Mesenteric fat pad (tissue), 1 donor: ENCODE measurements at places on chromosomes 11 and 22. TPM values are rescaled to one million over a fixed set of nuclear protein-coding genes. Genes with fewer than 3 reads are reported as not detected.

DNA sequence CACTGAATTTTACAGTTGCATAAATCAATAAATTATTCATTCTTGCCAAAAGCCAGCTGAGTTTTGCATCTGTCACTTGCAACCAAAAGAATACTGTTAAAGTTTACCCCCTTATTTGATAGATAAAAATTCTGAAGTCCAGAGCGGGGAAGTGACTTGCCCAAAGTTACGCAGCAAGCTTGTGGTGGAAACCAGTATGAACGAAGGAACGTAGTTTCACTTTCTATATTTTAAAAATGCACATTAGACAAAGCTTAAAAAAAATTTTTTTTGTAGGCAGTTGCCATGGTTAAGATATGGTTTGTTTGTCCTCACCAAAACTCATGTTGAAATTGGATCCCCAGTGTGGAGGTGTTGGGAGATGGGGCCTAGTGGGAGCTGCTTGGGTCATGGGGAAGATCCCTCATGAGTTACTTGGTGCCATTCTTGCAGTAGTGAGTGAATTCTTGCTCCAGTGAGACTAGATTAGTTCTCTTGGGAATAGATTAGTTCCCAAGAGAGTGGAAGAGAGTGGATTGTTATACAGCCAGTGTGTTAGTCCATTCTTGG, 46.3 kb upstream of the SEZ6L start:
- no peak for DNase-seq

DNA sequence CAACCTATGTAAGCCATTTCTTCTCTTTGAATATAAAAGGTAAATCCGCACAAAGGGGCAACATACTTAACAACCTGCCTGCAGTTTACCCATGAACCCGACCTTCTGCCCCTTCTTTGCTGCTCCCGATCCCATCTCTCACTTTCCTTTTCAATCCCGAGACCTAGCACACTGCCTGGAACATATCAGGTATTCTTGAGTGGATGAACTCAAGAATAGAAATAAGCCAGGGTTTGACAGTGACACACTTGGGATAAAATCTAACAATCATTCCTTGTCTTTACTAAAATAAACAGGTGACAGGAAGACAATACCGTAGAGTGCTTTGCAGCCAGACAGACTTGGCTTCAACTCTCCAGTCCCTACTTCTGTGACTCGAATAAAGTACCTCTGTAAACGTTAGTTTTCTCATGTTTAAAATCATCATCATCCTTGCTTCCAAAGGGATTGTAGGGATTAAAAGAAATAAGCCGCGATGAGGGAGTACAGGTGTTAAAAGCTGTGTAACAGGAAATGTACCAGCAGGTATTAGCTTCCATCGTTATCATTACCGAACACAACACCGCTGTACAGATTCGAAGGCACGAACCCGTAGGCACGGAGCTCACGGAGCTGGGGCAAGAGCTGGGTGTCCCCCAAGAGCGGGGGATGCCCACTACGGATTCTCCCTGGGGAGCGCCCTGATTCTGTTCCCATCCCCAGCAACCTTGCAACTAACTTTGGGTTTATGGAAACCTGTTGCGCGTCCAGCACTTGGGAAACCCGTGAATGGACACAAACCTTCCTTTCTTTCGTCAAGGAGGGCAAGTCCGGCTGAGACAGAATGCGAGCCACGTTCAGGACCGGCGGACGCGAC, 720 bp downstream of the UFD1 start:
- DNase-seq: no peak

DNA sequence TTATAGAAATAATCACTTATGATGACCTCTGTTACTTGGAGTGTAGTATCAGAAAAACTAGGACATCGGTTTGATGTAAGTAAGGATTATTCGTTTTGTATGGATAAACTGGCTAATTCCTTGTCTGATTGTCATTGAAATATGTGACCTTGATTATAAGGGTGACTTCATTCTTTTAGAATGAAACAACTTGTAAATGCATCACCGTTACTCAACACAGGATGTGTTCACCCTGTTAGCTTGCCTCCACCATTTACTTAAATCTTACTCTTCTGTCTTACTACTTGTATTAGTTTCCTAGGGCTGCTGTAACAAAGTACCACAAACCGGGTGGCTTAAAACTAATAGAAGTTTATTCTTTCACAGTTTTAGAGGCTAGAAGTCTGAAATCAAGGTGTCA, 7.9 kb downstream of the SFI1 start:
- DNase-seq: no peak

- DNase-seq: no peak
Observed at GRCh38 chr22:22371031-22371541, 126.5 kb downstream of the VPREB1 start.

DNA sequence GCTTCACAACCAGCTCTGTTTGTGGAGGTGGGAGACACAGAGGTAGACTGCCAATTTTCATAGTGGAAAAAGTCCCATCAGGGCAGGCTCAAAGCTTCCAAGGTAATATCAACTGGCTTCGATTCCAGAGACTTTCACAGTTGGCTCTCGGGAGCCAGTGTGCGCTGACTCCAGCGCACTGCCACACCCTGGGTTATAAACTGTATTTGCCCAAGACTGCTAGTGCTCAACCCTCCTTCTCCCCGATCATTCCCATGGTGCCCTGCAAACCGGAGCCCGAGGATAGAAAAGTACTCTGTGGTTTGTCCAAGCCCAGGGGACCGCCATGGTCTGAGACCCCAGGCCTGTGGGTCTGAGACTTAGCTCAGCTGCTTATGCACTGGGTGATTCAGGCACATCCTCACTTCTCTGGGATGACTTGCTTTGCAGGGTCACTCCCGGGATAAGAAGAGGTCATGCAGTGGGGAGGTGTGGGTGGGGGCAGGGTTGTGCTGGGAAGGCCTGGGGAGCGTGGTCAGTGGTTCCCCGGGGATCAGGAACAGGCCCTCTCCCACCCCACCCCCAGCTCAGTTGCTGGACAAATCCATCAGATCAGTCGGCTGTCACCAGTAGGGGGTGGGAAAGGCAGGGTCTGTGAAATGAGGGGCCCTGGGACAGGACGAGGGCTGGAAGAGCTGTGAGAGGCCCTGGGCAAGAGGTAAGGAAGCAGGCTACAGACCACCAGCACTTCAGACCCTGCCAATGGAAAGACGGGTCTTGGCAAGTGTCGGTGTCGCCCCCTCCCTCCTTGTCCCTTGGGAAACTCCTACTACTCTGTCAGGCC, 26.7 kb upstream of the PICK1 start:
- no peak for DNase-seq

DNA sequence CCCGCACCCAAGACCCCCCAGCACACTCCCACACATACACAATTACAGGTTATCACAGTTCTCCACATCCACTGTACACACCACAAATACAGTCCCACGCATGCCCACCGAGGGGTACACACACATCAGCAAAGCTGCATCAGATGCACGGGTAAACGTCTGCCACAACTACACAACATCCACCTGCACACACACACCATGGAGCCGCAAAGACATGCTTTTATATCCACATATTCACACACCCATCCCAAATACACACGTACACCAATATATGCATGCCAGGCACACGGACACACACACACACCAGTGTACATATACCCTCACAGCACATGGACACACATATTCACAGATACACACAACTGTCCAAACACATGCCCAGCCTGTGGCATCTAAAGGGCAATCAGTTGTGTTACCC, 5.4 kb upstream of the KCNJ4 start:
- DNase-seq: no peak

DNA sequence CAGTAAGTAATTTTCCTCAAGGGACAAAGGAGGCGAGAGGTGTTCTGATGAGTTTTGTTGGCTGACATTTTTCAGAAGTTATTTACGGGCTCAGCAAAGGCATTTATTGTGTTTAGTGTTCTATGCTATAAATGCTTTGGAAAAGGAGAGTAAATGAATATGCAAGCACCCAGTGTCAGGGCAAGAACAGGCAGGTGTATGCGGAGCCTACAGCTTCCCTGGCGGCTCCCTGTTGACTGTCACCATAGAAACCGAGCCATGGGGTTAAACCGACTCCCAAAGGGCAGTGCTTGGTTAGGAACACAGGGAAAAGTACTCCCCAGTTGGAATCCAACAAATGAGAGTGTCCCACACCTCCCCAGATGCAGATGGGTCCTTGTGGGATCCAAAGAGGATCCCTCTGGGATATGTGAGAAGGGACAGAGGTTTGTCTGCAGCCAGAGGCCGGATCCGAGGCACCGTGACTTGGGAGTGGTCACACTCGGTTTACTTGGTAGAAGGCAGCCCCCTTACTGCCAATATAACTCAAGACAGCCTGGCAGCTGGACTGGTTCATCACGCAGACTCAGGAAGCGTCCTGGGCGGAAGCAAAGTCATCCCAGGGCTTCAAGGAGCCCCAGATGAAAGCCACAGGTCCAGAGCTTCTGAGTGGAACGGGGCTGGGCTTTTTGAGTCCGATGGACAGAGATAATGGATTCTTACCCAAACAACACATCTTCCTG, 329.7 kb downstream of the CTTN start:
- no peak for DNase-seq

GRCh38 chr22:30340911-30341685, 14.4 kb upstream of the TBC1D10A start:
- no peak for DNase-seq

DNA sequence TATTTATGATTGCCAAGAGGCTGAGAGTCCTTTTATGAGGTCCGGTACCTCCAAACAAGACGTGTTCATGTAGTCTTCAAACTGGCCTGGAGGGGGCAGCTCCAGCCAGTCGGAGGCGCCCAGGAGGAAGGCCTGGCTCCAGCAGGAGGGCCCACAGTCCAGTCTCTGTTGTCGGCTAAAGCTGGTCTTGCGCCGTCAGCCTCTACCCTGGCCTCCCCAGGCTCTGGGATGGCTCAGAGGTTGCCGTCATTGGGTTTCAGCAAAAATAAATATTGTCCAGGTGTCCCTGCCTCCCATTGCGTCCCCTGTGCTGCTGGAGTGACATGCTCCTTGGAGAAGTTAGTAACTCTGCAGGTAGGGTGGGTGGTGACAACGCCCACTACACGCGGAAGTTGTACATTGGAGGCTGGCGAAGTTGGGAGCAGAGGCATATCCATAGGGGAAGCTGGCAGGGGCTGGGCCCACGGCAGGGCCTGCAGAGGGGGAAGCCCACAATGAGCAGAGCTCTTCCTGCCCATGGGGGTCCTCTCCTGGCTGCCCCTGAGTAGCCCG, 1.0 kb upstream of the SLC25A1 start:
- no peak for DNase-seq

DNA sequence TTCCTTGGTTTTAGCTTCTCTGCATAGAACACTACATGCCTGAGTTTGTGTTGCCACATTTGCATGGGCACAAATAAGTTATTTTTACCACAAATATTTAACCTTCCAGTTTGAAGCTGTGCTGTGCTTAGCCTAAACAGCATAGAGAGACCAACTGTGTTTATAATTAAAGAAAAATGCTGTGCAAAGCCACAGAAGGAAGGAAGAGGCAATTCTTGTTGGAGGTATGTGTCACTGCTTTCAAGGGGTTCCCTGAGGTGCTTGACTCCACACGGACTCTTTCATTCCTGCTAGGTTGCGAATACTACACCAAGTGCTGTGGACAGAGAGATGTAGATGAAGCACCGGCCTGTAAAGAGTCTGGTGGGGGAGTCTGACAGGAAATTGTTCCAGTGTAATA, 47.6 kb upstream of the OLFML1 start:
- no peak for DNase-seq

The SCN2B gene
- total RNA-seq: not detected

The CCDC88B gene
- 11.5 TPM for total RNA-seq

The CAPN5 gene
- total RNA-seq: 5.1 TPM

The GGTLC3 gene
- total RNA-seq: not detected

The ROBO3 gene
- total RNA-seq: 14.8 TPM

The MMP8 gene
- total RNA-seq: 2.6 TPM

The MICAL2 gene
- total RNA-seq: 31.1 TPM

The GLYATL1 gene
- total RNA-seq: not detected

The ZW10 gene
- 13.5 TPM for total RNA-seq
